ENCODE measurements at places on chromosomes 2 and 18. TPM values are rescaled to one million over a fixed set of nuclear protein-coding genes. Genes with fewer than 3 reads are reported as not detected.
A peak's percentile ranks its signal among the peaks of the same experiment; 100 is the strongest.

The NAT8 gene
- total RNA-seq, result not detected

The LHCGR gene
- 0.19 TPM for total RNA-seq

- no peak overlapping the region for H3K4me3 ChIP-seq
- H3K36me3 ChIP-seq, result no peaks in the 10 kb centered on the region
- no peak overlapping the region for H3K27ac ChIP-seq
- DNase-seq, result no peak
- H3K4me1 ChIP-seq, result no peaks in the 10 kb centered on the region
- H3K27me3 ChIP-seq, result no peaks in the 10 kb centered on the region
Measured at GRCh38 chr2:16683576-16683975, 17.9 kb upstream of the CYRIA start.

GRCh38 chr2:26691881-26692278 lies 642 bp upstream of the KCNK3 start:
- peak overlapping the region; percentile 29 for H3K27ac ChIP-seq
- H3K4me1 ChIP-seq, result peaks cover 9% of the 10 kb centered on the region
- DNase-seq, result no peak
- H3K36me3 ChIP-seq, result no peaks in the 10 kb centered on the region

DNA sequence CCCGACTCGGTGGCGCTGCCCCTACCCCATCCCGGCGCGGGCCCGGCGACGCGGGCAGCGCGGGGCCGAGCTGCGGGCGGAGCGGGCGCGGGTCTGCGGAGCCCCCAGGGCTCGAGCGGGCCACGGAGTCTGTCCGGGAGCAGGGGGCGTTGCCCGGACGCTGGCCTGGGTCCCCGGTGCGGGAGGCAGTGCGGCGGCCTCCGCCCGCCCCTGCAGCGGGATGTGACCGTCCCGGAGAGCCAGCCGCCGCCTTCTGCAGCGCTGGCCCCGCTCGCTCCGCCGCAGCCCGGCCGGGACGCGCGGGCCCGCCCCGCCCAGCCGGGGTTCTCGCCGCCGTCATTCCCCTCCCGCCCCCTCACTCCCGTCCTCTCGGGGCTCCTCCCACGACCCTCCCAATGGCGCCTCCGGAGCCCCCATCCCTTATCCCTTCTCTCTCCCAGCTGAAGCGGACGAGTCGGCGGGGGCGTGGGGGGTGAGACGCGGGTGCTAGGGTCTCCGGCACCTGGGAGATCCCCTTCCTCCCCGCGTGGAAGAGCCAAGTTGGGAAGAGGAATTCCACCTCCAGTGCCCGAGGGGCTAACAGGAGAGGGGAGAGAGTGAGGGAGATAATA lies at the start of gene FNDC4:
FNDC4 (minus strand) TSS at position 257 of the 611 bp plus-strand sequence. CDS start 521 bp downstream, outside the sequence.
- H3K36me3 ChIP-seq, result no peaks in the 10 kb centered on the region
- H3K4me1 ChIP-seq, result peaks cover 8% of the 10 kb centered on the region
- H3K27ac ChIP-seq, result no peak within 1 kb of the TSS
- H3K27me3 ChIP-seq, result no peaks in the 10 kb centered on the region
- H3K4me3 ChIP-seq, result peak within 1 kb of the TSS; percentile 49
- DNase-seq, result peak; percentile 28

The LGALSL gene
- total RNA-seq, result 24.8 TPM

The CTDP1 gene
- 12.5 TPM for total RNA-seq

DNA sequence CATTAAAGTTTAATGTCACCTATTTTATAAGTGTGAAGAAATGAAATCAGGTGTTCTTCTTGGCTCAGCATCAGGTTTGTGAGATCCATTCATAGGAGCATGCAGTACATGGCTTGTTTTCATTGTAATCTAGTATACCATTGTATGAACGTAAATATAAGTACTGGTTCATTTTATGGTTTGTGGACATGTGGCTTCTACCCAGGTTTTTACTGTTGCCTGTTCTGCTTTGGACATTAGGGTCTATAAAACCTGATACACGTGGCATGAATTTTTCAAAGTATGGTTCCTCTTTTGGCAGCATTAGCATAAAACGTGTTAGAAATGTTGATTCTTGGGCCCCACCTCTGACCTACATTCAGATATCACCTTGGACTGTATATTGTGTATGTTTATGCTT lies 175.5 kb downstream of the PRPF40A start:
- H3K27me3 ChIP-seq, result no peaks in the 10 kb centered on the region
- no peak overlapping the region for H3K27ac ChIP-seq
- H3K36me3 ChIP-seq, result no peaks in the 10 kb centered on the region

The SFTPB gene
- total RNA-seq, result not detected

DNA sequence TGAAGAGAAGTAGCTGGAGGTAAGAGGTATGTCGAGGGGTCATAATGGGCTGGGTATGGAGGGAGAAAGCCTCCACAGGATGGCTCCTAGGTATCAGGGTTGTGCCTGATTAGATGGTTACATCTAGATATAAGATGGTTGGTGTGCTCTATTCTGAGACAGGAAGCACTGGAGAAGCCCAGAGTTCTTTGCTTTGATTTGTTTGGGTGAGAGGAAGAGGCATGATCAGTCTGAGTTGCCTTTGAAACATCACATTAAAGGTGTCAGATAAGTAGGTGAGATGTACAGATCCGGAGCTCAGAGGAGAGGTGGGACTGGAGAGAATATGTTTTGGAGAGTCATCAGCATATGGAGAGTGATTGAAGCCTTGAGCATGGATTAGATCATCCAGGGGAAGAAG lies 74.1 kb downstream of the KLHL29 start:
- no peak overlapping the region for H3K4me3 ChIP-seq
- DNase-seq, result no peak
- H3K27me3 ChIP-seq, result peaks cover 24% of the 10 kb centered on the region
- H3K4me1 ChIP-seq, result no peaks in the 10 kb centered on the region
- no peak overlapping the region for H3K27ac ChIP-seq
- H3K36me3 ChIP-seq, result no peaks in the 10 kb centered on the region

DNA sequence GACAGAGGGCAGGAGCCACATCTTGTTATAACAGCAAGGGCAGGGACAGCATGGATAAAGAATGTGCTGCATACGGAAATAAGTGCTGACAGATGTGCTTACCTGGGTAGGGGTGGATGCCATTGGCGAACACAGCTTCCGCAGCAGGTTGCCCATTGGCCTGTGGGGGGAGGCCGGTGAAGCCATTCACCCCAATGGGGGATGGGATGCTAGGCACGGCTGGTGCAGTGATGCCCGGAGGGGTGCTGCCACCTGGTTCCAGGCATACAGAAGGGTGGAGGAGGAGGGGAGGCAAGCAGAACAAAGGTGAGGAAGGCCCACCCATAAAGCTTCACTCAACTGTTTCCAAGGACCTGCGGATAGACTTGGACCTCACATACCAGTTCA lies 294.9 kb downstream of the CELF4 start:
- DNase-seq, result no peak
- no peak overlapping the region for H3K4me3 ChIP-seq
- H3K4me1 ChIP-seq, result no peaks in the 10 kb centered on the region
- peaks cover 5% of the 10 kb centered on the region for H3K27me3 ChIP-seq
- H3K36me3 ChIP-seq, result no peaks in the 10 kb centered on the region
- no peak overlapping the region for H3K27ac ChIP-seq

GRCh38 chr2:220995581-220995980 lies 576.5 kb downstream of the EPHA4 start:
- H3K4me1 ChIP-seq, result peaks cover 7% of the 10 kb centered on the region
- no peak overlapping the region for H3K27ac ChIP-seq
- no peak for DNase-seq
- no peak overlapping the region for H3K4me3 ChIP-seq

GRCh38 chr18:55153346-55153745 lies 194.1 kb upstream of the CCDC68 start:
- no peaks in the 10 kb centered on the region for H3K36me3 ChIP-seq
- H3K4me3 ChIP-seq, result no peak overlapping the region
- no peaks in the 10 kb centered on the region for H3K27me3 ChIP-seq

DNA sequence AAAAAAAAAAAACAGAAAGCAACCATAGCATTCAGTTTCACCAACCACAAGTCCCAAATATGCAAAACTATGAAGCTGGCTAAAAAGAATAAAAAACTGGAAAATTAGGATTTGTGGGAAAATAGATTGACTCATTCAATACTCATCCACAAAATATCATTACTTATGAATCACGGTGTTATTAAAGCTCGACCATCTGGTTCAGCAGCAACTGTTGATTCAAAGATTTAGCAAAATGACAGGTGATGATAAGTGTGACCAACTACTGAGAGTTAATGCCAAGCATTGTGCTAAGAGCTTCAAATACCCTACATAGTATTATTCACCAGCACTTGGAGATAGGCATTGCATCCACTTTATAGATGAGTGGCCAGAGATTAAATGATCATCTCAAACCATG lies 26.2 kb upstream of the XDH start:
- H3K36me3 ChIP-seq, result no peaks in the 10 kb centered on the region
- no peak for DNase-seq
- H3K4me1 ChIP-seq, result no peaks in the 10 kb centered on the region

DNA sequence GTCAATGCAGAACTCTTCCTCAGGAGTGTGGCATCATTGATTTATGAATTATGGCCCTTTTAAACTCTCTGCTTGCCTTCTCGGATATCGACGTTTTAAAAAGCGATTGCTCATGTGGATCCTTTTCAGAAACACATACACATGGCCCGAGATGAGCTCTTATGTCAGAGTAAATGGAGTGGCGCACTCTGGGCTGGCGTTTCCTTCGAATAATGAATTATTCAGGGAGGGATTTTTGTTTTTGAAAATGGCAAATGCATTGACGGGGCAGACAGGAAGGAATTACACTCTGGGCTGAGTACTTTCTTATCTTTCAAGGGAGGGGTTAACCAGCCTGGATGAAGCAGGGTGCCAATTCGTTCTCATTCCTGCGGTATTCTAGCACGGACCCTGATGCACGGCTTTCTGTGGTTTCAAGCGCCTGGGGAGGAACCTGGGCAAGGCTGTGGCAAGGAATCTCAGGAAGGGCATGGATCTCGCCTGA lies 142.7 kb downstream of the PRKCE start:
- DNase-seq, result no peak
- H3K27me3 ChIP-seq, result no peaks in the 10 kb centered on the region
- peaks cover 38% of the 10 kb centered on the region for H3K4me1 ChIP-seq
- H3K4me3 ChIP-seq, result no peak overlapping the region

The MROH2A gene
- total RNA-seq, result not detected

GRCh38 chr2:134138115-134138514 lies 115.8 kb upstream of the MGAT5 start:
- peak overlapping the region; percentile 81 for H3K27ac ChIP-seq
- no peaks in the 10 kb centered on the region for H3K27me3 ChIP-seq
- no peak overlapping the region for H3K4me3 ChIP-seq
- H3K4me1 ChIP-seq, result peaks cover 85% of the 10 kb centered on the region

The ANKRD30BL gene
- not detected for total RNA-seq

GRCh38 chr18:69638056-69638455 lies 237.4 kb downstream of the DOK6 start:
- DNase-seq, result no peak
- no peaks in the 10 kb centered on the region for H3K27me3 ChIP-seq
- no peak overlapping the region for H3K4me3 ChIP-seq
- H3K27ac ChIP-seq, result no peak overlapping the region
- H3K4me1 ChIP-seq, result no peaks in the 10 kb centered on the region
- no peaks in the 10 kb centered on the region for H3K36me3 ChIP-seq

The ASNSD1 gene
- total RNA-seq, result 28.2 TPM

- peaks cover 23% of the 10 kb centered on the region for H3K4me1 ChIP-seq
- peak overlapping the region; percentile 81 for H3K27ac ChIP-seq
- H3K4me3 ChIP-seq, result no peak overlapping the region
- H3K27me3 ChIP-seq, result no peaks in the 10 kb centered on the region
Measured at GRCh38 chr2:10402062-10402585, 46.0 kb downstream of the ODC1 start.

Data from heart right ventricle (tissue), 16 donors.